ENCODE measurements at places on chromosomes 3 and 15. TPM values are rescaled to one million over a fixed set of nuclear protein-coding genes. Genes with fewer than 3 reads are reported as not detected.

Gene VILL
- total RNA-seq = 1.0 TPM

Gene FANCD2OS
- total RNA-seq = not detected

Gene DNAH12
- total RNA-seq = not detected

Gene LRRC2
- total RNA-seq = 0.20 TPM

Gene MGLL
- 10.5 TPM for total RNA-seq

Gene SCN11A
- not detected for total RNA-seq

Gene ADAMTS9
- total RNA-seq = 1.8 TPM

Gene IL17RE
- total RNA-seq = 0.66 TPM

Gene PKM
- 2,547 TPM for total RNA-seq

Gene GHSR
- total RNA-seq = not detected

Gene LIPH
- 0.63 TPM for total RNA-seq
